ENCODE measurements at places on chromosomes 2 and 18.

DNA sequence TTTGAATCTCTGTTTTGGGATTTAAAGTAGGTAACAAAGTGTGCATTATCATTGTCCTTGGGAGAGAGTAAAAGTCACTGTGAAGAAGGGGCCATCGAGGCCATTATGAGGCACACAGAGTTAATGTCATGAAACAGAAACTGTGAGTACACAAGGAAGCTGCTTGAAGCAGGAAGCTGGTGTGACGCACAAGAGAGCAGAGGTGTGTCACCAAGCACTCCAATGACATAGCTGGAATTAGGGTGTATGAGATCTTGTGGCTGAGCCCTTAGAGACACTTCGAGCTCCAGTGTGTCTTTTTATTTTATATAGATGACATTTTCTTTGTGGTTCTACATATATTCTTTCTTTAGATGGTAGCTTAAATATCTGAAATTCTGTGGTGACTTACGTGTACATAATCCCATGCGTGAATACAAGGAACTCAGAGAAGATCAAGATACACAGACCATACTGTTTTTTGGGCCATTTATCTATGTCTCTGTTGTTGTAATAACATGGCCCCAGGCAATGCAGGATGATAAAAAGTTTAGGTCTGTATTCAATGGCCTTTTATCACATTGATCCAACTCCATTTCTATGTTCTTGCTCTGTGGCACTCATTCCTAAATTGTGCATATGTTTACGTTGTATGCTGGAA, 164.7 kb upstream of the FAM98A start:
- no peak for DNase-seq

- DNase-seq, result no peak
Measured at GRCh38 chr2:9984871-9985480, 33.5 kb downstream of the GRHL1 start.

DNA sequence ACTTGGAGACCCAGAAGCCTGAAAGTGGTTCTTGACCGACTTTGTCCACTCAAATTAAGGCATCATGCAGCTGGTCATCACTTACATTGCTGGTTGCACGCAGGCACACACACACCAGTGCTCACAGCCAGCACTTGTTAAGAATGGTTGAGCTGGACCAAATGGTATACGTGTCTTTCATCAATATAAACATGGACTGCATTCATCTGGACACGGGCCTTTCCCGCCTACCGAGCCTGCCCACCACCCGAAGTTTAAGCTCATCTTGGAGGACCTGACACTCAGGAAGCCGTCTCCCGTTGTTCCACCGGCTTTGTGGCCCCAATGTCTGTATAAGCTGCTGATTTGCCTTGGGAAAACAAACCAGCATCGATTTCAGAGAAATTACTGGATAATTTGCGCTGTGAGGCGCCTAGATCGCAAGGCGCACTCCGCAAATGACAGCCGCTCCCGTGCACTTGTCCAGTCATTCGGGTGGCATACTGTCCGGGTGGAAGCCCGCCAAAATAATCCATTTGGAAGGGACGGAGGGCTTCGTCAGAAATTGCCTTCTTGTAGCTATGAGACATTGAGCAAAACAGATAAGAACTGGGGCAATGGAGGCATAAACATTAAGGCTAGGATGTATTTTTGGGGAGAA, 40.1 kb upstream of the AKAIN1 start:
- DNase-seq, result no peak

- DNase-seq, result no peak
Measured at GRCh38 chr2:171163261-171163660, 2.6 kb upstream of the TLK1 start.

- no peak for DNase-seq
Measured at GRCh38 chr2:219475697-219476651, 22.7 kb upstream of the GMPPA start.
